ENCODE measurements at places on chromosomes 4 and X.

GRCh38 chr4:81180916-81181315 lies 34.1 kb downstream of the PRKG2 start:
- DNase-seq = no peak

DNA sequence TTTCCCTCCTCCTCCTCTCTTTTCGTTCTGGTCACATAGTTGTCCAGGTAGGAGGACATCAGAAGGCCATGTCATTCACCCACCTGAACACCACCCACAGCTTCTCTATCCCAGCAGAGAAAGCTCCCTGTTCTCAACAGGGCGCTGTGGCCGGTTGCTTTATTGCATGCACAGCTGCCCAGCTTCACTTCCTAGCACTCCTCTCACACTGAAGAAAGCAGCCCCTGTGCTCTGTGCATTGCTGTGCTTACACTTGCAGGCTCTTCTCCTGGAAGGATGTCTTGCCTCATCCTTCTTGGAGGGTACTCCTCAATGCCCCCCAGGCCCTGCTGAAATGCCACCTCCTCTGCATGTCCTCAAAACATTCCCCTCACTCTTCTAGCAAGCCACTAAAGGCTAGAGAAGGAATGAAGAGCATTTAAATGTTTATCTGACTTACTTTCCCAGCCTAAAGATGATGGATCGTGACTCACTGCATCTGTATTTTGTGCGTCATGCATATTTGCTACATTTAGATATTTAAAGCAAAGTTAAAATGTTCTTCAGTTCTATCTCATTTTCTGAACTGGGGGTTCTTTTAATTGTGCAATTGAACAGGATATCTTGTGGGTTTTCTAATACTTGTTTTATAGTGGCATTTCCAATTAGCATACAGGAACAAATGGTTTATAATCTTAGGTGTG lies 186.4 kb upstream of the PUDP start:
- DNase-seq = no peak

GRCh38 chr4:83921124-83921523 lies 385.2 kb downstream of the GPAT3 start:
- no peak for DNase-seq

DNA sequence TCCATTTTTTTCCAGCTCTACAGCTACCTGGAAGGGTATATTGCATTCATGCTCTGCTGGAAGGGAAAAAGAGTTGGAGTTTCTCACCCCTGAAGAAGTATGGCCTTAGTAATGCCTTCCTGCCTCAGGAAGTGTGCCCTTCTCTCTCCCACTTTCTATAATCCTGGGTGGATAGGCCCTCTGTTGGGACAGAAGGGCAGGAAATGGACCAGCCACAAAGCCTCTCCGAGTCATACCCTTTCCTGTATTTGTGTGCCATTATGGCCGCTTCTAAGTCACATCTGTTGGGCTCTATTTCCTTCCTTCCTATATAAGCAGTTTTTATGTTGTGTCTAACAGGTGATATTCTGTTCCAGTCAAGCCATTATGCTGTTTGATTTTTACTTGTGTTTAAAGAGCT lies 74.8 kb upstream of the SMARCA5 start:
- DNase-seq = no peak

DNA sequence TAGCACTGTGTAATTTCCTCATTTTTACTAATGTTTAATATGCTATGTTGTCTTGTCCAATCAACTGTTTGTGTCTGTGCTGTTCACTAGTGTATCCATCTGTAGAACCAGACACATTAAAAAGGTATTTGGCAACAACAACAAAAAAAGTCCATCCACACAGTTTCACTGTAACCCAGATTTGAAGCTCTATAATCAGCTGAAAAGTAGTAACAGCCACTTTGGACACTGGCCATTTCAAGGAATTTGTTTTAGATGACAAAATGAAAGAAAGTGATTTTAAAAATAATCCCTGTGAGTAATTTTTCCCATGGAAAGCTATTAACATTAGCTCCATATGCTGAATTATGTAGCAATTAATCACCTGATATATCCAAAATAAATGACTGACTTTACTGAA lies 2.2 kb upstream of the FBXL5 start:
- DNase-seq = no peak
